ENCODE measurements at places on chromosomes 6 and 20.

DNA sequence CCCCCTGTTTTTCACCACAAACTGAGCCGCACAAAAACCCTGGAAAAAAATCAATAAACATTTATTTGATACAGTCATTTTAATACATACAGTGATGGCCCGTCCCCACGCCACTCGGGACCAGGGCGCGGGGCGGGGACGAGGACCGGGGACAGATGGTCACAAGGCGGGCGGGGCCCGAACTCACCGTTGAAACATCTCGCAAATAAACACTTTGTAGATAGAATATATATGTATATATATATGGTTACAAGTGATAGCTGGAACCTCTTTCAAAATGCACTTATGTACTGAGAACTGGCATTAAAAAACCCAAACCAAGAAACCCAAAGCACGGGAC, 418 bp upstream of the UCKL1 start:
- no peak for DNase-seq
- H3K27me3 ChIP-seq, result no peaks in the 10 kb centered on the region
- H3K4me3 ChIP-seq, result peak overlapping the region; percentile 82
- H3K4me1 ChIP-seq, result peaks cover 49% of the 10 kb centered on the region

DNA sequence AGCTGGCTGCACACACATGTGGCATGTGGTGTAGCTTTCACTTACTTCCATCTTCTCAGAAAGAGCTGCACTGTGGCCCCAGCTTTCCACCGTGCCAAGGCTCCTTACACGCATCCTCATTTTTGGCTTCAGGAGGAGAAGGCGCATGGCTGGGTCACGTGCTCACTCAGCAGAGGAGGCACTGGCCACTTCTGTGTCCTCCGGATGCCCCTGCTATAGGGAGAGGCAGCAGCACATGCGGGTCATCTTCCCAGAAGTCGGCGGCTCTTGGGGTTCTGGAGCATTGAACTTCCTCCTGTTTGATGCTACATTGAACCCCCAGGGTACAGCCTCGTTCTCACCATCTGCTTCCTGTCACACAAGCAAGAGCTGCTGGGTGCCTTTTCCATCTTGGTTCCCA, 111.3 kb downstream of the FAM120B start:
- H3K27me3 ChIP-seq, result peaks cover 14% of the 10 kb centered on the region
- no peak overlapping the region for H3K27ac ChIP-seq
- H3K4me1 ChIP-seq, result peaks cover 3% of the 10 kb centered on the region

- peak; percentile 22 for DNase-seq
- H3K27ac ChIP-seq, result peak overlapping the region; percentile 44
- peaks cover 14% of the 10 kb centered on the region for H3K36me3 ChIP-seq
- no peak overlapping the region for H3K4me3 ChIP-seq
- H3K27me3 ChIP-seq, result no peaks in the 10 kb centered on the region
Observed at GRCh38 chr6:158564243-158565121, 4.6 kb downstream of the TMEM181 start.

DNA sequence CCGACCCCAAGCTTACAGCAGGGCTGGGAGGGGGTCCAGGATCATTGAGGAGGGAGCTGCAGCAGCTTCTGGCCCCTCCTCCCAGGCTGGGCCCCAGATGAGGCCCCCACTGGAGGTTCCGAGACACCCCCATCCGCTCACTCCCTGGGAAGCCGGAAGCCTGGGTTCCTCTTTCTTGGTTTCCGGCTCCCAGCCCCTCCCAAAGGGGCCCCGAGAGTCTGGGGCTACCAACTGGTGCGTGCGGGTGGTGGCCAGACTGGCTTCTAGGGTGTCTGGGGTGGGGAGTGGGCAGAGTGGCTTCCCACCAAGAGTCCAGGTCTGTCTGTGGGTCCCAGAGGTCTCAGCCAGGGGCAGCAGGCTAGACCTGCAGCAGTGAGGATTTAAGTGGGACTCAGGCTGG, 2.2 kb downstream of the RGS19 start:
- peak overlapping the region; percentile 70 for H3K27ac ChIP-seq
- H3K4me1 ChIP-seq, result peaks cover 29% of the 10 kb centered on the region
- peak overlapping the region; percentile 86 for H3K4me3 ChIP-seq
- peak; percentile 63 for DNase-seq
- H3K27me3 ChIP-seq, result peaks cover 6% of the 10 kb centered on the region

DNA sequence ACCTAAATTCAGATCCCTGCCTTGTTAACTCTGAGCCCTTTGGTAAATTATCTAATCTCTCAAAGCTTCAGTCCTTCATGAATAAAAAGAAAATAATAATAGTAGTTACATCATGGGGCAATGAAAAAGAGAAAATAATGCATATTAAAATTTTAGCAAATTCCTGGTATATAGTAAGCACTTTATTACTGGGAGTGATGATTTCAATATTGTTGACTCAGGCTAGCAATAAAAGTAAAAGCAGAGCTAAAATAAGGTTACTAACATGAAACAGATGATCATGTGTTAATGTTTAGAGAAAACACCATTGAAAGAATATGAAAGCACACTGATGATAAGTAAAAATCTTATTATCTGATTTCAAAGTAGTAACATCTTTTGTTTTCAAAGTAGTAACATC, 13.6 kb downstream of the GINS1 start:
- H3K4me3 ChIP-seq, result no peak overlapping the region
- no peak overlapping the region for H3K27ac ChIP-seq
- DNase-seq, result no peak
- H3K27me3 ChIP-seq, result no peaks in the 10 kb centered on the region
- peaks cover 39% of the 10 kb centered on the region for H3K36me3 ChIP-seq
- H3K4me1 ChIP-seq, result peaks cover 12% of the 10 kb centered on the region

GRCh38 chr6:21382821-21383449, 210.6 kb upstream of the SOX4 start:
- no peaks in the 10 kb centered on the region for H3K36me3 ChIP-seq
- peaks cover 4% of the 10 kb centered on the region for H3K27me3 ChIP-seq
- no peaks in the 10 kb centered on the region for H3K4me1 ChIP-seq
- DNase-seq, result no peak
- no peak overlapping the region for H3K4me3 ChIP-seq
